ENCODE measurements at places on chromosomes 3 and 15.
A peak's percentile ranks its signal among the peaks of the same experiment; 100 is the strongest.

DNA sequence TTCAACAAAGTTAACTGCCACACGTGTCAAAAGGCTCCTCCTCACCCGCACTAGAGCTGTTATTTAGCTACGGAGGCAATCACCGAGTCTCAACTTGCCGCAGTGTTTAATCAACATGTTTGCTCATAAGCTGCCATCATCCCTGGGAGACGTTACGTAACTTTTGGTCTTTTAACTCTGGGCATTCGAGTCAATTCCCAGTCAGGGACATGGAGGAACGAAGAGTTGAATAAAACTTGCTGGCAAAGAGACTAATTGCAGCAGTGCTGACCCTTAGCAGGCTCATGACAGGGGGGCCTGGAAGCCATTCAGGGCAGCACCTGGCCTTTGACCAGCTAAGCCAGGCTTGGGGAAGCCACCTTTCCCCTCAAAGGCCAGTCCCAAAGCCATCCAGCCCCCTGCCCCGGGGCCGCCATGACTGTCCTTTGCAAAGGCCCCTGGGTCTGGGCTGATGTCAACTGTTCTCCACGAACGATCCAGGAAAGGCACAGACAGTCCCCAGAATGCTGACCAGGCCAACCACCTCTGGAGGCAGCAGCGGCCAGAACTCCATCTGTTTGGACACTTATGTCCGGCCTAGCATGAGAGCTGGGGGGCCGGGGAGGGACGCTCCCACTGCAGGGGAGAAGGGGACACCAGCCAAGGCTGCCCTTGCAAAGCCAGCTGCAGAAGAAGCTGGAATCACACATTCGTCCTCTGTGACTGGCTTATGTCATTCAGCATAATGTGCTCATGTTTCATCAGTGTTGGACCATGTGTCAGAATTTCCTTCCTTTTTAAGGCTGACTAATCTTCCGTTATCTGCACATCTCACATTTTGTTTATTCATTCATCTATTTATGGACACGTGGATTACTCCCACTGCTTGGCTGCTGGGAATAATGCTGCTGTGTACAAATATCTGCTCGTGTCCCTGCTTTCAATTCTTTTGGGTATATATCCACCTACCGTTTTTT, 43.7 kb downstream of the PCSK6 start:
- peak; percentile 56 for DNase-seq

- peak; percentile 67 for DNase-seq
Measured at GRCh38 chr15:90013503-90013937, 12.4 kb downstream of the ZNF710 start.

DNA sequence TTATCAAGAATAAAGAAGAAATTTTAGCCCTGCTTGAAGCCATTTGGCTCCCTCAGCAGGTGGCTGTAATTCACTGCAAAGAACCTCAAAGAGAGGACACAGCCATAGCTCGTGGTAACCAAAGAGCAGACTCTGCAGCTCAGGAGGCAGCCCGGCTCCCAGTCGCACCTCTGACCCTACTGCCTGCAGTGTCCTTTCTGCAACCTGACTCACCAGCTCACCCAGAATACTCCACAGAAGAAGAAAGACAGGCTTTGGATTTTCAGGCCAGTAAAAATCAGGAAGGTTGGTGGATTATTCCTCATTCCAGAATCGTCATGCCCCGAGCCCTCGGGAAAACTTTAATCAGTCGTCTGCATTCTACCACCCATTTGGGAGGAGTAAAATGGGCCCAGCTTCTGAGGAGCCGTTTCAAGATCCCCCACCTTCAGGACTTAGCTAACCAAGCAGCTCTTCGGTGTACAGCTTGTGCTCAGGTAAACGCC, 38.6 kb downstream of the ZBTB11 start:
- no peak for DNase-seq

- DNase-seq = no peak
Measured at GRCh38 chr3:159732172-159733111, 256.2 kb upstream of the IL12A start.

DNA sequence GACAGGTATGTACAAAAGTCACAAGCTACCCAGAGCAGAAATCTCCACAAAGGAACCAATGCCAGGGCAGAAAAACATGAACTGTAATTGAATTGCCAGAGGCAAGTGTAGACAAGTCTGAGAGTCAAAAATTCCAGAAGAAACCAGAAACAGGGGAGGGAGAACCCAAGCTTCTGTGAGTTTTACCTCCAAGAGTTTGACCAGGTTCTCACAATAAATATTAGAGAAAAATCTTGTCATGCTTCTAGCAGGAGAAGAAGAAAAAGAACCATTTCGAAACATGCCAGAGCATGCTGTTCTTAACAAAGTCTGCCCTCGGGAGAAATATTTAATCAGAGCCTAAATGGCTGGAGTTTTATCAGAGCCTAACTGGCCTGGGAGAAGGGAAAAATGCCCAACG, 32.5 kb upstream of the AP3B2 start:
- DNase-seq = no peak

DNA sequence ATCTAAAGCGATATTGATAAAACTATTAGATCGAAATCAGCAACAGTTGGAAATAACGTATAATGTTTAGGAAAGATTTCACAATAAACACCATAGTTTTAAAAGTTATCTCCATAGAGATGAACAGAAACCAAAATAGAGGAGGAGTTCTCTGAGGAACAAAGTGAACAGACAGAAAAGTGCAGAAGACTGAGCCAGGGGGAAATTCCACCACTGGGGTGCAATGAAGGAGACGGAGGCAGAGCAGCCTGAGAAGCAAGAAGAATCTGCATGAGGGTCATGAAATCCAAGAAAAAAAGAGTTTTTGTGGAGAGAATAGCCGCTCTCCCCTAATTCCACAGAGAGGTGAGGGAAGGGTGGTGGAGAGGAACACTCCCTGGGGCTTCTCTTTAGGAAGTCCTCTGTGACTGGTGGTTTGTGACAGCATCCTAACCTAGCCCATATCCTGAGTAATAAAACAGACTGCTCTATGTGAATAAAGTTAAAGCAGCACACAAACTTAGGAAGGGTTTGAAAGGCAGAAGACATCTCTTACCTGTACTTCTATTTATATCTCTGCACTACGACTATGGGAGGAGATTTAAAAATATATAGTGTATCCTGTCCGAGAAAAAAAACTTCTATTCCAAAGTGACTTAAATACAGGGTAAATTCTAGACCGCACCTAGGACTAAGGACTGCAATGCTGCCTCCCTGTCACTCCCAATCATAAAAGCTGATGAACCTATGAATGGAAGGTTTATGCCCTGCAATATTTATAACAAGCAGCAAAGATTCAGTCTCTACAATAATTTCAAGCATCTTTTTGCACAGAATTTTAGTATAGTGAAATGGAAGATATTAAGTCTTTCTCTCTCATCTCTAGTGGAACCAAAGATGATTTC, 22.9 kb downstream of the ATP8B4 start:
- peak; percentile 66 for DNase-seq

DNA sequence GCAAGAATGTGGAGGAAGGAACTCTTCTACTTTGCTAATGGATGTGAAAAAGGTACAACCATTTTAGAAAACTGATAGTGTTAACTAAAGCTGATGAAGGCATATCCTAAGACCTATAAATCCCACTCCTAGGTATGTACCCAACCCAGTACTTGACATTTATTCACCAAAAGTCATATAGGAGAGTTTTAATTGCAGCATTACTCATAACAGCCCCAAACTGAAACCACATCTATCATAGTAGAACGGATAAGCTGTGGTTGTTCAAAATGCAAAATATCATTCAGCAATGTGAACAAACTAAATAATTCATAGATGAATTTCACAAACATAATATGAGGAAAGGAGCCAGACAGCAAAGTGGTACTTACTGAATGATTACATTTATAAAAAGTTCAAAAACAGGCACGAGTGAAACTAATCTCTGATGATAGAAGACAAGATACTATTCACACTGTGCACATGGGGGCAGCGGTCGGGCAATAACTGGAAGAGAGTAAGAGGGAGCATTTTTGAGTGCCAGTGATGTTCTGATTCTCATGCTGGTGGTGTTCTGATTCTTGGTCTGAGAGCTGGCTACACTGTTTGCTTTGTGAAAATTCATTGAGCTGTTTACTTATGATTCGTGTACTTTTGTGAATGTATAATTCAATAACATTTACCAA, 34.3 kb downstream of the GOLIM4 start:
- DNase-seq = no peak

DNA sequence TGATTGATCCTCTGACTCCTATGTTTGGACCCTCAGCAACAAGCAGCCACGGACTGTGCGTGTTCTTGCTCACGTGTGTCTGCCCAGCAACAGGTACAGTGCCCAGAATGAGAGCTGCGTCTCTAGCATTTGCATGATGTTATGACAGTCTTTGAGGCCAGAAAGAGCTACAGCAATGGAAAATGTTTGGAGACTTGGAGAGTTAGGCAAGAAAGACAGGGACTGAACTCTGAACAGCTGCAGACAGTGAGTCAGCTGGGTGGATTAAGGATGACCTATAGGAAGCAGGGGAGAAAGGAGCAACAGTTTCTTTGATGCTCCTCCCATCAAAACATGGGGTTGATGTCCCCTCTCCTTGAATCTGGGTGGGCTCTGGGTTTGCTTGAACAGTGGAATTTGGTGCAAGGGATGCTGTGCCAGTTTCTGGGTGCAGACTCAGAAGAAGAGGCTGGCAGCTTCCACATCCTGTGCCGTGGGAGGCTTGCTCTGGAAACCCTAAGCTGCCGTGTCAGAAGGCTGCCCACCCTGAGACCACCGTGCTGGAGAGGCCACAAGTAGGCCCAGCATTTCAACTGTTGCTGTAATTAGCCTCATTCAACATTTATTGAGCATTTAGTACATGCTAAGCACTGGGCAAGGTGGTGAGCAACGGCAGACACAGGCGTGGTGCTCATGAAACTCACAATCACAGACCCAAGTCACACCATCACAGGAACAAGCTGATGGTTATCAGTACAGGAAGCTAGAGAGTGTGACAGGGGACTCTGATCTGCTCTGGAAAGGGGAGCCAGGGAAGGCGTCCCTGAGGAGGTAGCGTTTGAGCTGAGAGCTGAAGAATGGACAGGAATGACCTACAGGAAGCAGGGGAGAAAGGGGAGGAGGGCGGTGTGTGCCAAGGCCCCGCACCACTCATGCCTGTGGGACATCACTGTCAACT, 21.7 kb downstream of the CCR9 start:
- no peak for DNase-seq

GRCh38 chr3:39977058-39977794, 167.8 kb downstream of the MYRIP start:
- no peak for DNase-seq

DNA sequence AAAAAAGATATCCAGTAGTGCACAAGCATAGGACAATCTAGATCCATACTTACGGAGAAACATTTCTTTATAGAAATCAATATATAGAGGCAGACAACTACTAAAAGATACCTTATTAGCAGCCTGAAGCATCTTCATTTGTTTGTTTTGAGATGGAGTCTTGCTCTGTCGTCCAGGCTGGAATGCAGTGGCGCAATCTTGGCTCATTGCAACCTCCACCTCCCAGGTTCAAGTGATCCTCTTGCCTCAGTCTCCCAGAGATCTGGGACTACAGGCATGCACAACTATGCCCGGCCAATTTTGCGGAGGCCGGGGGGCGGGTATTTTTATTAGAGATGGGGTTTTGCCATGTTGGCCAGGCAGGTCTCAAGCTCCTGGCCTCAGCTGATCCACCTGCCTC, 18.3 kb upstream of the SLMAP start:
- no peak for DNase-seq

DNA sequence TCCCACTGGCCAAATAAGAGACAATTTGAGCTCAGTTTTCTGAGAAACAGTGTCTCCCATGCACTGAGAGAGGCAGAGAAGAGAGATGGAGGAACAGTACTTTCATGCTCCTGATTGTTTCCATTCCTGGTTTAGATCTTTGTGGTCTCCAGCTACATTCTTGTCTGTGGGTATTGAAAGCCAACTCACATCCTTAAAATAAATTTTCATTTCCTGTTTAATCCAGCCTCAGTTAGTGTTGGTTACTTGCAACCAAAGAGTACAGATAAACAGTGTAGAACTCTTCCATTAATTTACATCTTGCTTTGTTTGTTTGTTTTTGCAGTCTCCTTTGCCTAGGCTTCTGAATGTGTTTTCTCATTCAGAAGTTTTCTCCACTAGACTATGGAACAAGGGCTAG, 123.7 kb upstream of the CLSTN2 start:
- peak; percentile 85 for DNase-seq

DNA sequence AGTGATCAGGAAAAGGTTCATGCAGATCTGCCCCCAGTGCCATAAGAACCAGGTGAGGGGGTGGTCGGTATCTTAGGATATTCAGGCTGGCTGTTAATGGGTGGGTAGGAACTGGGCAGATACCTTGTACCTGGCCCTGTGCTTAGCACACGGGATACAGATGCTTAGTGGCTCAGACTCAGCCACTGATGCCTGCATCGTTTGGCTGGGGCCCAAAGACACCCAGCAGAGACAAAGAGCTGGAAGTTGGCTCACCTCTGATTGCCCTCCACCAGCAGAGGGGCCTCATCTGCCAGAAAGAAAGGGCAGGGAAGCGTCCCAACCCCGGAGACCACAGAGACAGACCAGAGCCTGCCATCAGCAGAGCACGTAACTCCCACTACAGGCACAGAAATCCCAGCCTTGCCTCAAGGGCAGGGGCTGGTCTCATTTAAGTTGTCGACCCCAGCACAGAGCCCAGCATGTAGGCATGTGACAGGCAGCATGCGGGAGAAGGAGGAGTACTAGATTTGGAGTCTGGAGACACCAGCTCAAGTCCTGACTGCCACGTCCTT, 64.1 kb upstream of the SLC6A1 start:
- no peak for DNase-seq

DNA sequence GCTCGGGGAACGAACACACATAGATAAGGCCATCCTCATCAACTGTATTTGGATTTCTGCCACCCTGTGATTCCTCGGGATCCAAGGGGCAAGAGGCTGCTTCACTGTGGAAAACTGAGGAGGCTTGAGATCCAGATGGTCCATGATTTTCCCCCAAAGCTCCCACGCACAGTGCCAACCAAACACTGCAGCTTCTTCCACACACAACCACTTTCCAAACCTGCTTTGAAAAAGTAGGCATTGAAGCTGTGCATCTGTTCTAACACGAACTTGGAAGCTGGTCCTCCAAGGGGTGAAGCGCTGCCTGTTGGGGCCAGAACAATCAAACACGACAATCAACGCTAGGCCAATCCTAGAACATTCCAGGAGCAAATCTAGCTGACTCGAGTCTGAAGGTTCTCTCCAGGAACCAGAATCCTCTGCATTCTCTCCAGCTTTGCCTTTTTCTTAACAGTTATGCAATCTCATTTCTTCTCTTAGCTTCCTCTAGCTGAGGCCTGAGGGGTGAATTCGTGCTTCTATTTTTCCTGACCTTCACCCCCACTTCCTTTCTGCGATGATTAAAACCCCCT, 104.4 kb downstream of the LRRK1 start:
- no peak for DNase-seq

DNA sequence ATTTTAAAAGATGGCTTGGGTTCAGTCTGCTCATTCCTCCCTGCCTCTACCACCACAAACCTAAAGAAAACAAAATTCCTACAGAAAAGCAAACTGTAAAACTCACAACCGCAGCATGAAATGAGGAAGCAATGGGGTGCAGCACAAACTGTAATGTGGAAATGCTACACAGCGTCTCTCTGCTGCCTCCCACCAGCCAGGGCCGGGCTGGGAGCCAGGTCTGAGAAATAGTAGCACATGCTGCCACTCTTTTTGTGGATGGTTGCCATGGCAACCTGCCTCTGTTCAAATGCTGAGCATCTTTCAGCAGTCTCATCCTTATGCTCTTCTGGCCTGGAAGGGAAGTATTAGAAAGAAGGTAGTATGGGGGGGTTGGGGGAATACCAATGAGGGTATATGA, 55.4 kb downstream of the EOMES start:
- peak; percentile 93 for DNase-seq

GRCh38 chr15:99496302-99496629, 69.5 kb upstream of the MEF2A start:
- DNase-seq = no peak

GRCh38 chr3:17469520-17469919, 272.9 kb downstream of the TBC1D5 start:
- DNase-seq = no peak

GRCh38 chr15:33099739-33100138, 94.8 kb downstream of the FMN1 start:
- no peak for DNase-seq

All from MV-4-11 (cell line).